ENCODE measurements at places on chromosomes 6 and 20.

DNA sequence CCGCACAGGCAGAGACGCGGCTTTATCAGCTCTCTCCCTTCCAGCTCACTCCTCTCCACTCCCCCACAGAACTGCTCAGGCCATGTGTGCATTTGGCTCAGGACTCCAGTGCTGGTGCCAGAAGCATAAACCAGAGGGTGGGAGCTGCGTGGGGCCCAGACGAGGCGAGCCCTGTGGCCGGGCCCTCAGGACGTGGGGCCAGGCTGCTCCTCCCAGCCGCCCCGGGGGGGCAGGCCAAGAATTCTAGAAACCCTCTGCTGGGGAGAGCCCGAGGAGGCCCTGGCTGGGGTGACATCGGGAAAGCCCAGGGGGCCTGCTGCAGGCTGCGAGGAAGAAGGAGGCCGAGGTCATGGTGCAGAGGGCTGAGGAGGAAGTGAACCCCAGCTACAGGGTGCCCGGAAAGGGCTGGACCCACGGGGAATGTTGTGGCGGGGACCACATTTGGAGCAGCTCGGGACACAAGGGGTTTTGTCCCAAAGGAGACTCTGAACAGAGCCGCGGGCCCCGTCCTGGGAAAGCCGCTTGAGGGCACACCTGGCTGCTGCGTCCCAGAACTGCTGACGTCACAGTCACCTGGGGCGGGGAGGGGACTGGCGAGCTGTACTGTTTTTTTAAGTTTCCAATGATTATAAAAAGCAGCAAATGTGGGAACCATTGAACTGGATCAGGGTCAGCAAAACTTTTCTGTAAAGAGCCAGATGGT, 107.1 kb downstream of the BANF2 start:
- DNase-seq = no peak

- no peak for DNase-seq
Observed at GRCh38 chr6:127148511-127148910, 30.0 kb downstream of the RSPO3 start.

- no peak for DNase-seq
Observed at GRCh38 chr20:36102809-36103596, 51.5 kb upstream of the EPB41L1 start.

GRCh38 chr6:120378582-120379220, 955.6 kb downstream of the TBC1D32 start:
- no peak for DNase-seq

GRCh38 chr20:4227085-4227821, 211.9 kb upstream of the RNF24 start:
- no peak for DNase-seq

DNA sequence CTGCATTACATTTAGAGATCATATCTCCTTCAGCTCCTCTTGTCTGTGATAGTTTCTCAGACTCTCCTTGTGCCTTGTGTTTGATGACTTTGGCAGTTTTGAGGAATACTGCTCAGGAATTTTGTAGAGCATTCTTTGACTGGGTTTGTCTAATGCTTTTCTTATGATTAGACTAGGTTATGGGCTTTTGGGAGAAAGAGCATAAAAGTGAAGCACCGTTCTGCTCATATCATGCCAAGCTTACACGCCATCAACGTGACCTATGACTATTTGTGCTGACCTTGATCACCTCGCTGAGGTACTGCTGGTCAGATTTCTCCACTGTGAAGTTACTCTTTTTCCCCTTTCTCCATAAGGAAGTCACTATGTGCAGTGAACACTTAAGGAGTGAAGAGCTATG, 256.0 kb downstream of the LY86 start:
- DNase-seq = no peak

- no peak for DNase-seq
Observed at GRCh38 chr6:106453756-106454367, 93.3 kb downstream of the CRYBG1 start.

DNA sequence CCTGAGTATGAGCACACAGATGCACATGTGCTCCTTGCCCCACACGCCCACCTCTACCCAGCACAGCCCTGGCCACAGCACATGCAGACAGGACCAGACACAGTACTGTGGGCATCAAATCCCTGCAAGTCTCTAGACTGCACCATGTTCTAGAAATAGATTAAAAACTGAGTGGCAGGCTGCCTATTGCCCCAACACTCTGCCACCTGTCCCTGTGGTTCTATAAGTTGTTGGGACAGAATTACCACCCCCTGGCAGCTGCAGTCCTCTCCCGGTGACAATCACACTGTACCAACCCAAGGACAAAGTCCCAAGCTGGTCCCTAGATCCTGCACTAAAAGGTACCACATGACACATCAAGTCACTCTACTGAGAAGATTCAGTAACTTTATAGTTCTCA, 70.2 kb downstream of the B3GAT2 start:
- DNase-seq = no peak
